CD8-positive, alpha-beta memory T cell (primary cell): ENCODE measurements at places on chromosomes 4 and X. TPM values are rescaled to one million over a fixed set of nuclear protein-coding genes. Genes with fewer than 3 reads are reported as not detected.

The ETDA gene
- polyA plus RNA-seq: not detected

The LDOC1 gene
- 19.3 TPM for polyA plus RNA-seq

- no peak for DNase-seq
Observed at GRCh38 chrX:5640071-5640470, 588.6 kb downstream of the NLGN4X start.

GRCh38 chrX:55119712-55120111 is 30.9 kb downstream of the PAGE2 start:
- no peak for DNase-seq
